ENCODE measurements at places on chromosomes 7 and 10.

DNA sequence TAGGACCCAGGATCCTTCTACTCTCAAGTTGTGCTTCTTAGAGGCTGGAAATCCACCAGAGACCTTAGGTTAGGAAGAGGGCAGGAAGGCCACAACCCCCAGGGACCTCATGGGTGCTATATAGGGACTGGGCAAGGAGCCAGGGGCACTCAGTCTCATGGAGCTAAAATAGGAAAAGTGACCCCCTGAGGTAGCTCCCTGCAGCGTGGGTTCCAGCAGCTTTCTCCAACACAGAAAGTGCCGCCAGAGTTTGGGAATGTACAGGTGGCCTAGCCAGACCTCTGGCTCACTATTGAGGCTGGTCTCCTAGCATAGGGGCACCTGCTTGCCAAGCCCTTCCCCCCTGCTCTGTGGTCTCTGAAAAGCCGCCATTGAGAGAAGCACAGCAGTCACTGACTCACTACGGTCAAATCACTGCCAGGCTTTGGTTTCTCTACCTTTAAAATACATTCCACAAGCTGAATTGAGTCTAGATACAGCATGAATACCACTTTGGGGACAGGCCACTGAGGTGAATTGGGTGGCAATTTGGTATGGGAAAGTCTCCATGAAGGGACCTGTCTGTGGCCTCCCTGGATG lies 333.2 kb upstream of the PODXL start:
- no peak for DNase-seq

DNA sequence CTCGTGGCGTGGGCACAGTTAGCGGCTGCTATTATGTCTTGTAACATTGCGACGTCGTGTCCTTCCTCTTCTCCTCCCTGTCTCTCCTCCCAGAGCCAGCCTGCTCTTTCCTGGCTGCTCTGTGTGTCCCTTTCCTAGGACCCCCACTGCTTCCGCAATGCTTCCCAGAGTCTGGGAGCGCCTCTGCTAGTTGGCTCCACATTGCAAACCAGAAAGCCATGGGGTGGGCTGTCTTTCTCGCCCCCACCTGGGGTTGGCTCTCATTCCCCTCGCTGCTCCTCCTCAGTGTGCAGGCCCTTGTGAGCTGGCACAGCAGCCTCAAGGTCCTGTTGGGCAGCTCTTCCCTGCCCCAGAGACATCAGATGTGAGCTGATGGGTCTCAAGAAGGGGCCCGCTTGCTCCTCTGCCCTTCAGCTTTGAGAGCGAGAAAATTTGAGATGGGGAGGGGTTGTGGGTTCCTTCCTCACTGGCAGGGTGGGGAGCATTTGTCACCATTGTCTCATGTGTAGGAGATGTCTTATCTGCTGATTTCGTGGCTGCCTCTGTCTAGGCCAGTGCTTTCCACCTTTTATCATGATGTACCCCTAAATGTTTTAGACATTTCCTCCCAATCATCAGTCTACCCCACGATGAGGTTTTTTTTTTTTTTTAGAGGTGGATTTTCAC lies 3.3 kb downstream of the ADAMTS14 start:
- no peak for DNase-seq

DNA sequence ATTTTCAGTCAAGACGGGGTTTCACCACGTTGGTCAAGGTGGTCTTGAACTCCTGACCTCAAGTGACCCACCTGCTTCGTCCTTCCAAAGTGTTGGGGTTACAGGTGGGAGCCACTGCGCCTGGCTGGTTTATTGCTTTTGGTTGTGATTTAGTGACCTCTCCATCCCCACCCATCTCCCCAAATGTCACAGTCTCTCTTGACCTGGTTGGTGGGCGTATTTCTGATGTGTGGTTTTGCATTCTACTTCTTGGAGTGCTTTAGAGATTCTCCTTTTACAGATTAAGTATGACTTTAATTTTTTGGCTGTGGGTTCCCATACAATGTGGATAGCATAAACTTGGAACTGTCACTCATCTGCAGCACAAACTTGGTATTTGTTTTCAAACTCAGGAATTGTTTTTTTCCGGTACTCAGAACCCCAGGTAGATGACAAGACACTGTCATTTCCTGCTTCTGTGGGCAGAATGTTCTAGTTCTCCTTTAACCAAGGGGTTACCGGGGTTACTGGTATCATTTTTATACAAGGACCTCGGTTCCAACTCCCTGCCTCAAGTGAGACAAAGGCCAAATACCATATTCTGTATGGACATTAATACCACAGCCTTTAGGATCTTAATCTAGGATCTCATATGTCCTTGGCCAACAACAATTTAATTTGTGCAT lies 50.5 kb downstream of the MRC1 start:
- no peak for DNase-seq

DNA sequence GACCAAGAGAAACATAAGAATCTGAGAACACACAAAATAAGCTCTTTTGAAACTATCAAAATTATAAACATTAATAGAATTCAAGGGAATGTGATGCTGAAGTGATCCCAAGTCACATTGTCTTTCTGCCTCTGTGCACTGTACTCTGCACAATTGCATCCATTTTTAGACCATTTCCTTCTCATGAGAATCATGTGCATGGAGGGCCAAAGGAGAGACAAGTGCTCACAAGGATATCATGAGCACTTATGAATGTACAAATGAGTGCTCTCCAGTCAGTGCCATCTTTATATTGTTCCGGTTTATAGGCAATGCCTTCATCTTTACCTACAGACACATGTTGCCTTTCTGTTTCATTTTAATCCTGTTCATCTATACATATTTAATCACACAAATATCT lies 36.9 kb downstream of the MET start:
- DNase-seq, result no peak

- DNase-seq, result no peak
Measured at GRCh38 chr7:3301449-3301731, 338 bp downstream of the SDK1 start.

DNA sequence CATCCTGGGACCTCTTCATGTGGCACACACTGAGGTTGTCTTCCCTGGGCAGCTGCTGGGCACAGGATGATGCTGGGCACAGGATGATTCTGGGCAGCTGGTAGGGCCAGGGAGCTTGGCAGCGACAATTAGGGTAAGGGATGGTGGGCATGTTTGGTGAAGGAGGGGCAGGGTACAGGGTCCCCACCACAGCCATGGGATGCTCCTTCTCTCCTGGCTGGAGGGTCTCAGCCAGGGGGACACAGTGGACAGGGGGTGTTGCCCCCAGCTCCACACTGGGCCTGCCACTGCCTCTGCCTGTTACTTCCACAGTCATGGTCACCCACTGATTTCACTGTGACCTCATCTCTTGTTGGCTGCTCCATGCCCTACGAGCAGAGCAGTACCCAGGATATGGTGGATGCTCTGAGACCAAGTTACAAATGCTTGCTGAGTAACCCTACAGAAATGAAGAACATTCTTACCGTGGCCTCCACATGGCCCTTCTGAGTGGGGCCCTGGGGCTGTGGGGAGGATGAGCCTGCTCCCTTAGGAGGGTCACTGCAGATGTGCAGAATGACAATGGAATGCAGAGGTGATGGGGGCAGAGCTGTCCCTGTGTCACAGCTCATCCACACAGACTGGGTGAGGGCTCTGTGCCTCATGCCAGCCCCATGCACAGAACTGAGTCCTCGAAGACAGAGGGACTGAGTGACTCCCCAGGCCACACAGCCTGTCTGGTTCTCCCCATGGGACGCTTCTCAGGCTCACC lies 28.4 kb upstream of the RET start:
- peak; percentile 32 for DNase-seq

DNA sequence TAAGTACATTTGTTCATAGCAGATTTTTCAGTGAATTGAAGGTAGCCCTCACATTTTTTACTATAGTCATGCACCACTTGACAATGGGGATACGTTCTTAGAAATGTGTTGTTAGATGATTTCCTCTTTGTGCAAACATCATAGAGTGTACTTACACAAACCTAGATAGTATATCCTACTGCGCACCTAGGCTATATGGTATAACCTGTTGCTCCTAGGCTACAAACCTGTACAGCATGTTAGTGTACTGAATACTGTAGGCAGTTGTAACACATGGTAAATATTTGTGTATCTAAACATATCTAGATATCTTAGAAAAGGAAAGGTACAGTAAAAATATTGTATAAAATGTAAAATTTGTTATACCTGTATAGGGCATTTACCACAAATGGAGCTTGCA lies 41.2 kb downstream of the TAX1BP1 start:
- DNase-seq, result no peak

- no peak for DNase-seq
Measured at GRCh38 chr7:87926581-87927461, 7.2 kb upstream of the ADAM22 start.

- no peak for DNase-seq
Measured at GRCh38 chr10:4656576-4657194, 169.3 kb upstream of the AKR1E2 start.

Measured in HS-5 (cell line).